SJCRH30 (cell line): ENCODE measurements at places on chromosomes 1 and 21. TPM values are rescaled to one million over a fixed set of nuclear protein-coding genes. Genes with fewer than 3 reads are reported as not detected.
A peak's percentile ranks its signal among the peaks of the same experiment; 100 is the strongest.

The LCE3E gene
- total RNA-seq: not detected in 2 replicates

The PRR9 gene
- not detected in 2 replicates for total RNA-seq

The PGLYRP3 gene
- not detected in 2 replicates for total RNA-seq

The TRIM45 gene
- 15.9 and 16.1 TPM in 2 replicates for total RNA-seq

DNA sequence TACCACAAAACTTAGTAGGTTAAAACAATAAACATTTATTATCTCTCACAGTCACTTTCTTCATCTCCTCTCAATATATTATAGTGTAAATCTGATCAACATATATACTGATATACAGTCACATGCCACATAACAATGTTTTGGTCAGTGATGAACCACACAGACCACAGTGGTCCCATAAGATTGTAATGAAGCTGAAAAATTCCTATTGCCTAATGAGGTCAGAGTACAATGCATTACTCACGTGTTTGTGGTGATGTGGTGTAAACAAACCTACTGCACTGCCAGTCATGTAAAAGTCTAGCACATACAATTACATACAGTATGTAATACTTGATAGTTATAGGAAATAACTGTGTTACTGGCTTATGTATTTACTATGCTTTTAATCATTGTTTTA, 30.1 kb downstream of the OLFML3 start:
- DNase-seq: peak; percentile 30

DNA sequence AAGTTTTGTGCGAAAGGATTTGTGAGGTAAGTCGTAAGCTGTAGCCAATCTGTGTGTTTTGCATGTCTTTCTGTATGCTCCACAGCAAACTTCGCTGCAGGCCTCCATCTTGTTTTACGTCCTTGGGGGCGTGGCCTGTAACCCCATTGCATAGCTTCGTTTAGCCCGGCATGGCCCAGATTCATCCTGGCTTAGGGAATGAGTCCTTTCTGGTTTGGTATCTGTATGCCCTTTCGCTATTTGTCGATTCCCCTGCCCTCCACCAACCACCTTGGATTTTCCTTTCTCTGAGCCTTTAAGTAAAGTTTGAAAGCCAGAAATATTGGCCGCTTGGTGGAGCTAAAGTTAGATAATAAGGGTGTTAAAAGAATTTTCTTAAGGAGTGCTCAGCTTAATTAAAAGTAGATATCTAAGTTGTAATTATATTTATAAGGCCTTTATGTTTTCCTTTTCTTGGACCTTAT, 1.1 kb downstream of the THEM4 start:
- DNase-seq: peak; percentile 12

DNA sequence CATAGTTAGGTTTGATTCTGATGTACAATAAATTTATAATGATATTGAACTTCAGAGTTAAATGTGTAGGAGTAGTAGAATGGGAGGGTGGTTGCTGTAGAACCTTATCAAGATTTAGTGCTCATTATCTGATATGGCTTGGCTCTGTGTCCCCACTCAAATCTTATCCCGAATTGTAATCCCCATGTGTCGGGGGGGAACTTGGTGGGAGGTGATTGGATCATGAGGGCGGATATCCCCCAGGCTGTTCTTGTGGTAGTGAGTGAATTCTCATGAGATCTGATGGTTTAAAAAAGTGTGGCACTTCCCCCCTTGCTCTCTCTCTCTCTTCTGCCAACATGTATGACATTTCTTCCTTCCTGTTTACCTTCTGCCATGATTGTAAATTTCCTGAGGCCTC, 265.5 kb downstream of the GRIK1 start:
- no peak for DNase-seq

- no peak for DNase-seq
Measured at GRCh38 chr1:227170361-227171166, 147.7 kb downstream of the CDC42BPA start.

- peak; percentile 47 for DNase-seq
Measured at GRCh38 chr1:111334169-111334568, 43.5 kb downstream of the CHIA start.

DNA sequence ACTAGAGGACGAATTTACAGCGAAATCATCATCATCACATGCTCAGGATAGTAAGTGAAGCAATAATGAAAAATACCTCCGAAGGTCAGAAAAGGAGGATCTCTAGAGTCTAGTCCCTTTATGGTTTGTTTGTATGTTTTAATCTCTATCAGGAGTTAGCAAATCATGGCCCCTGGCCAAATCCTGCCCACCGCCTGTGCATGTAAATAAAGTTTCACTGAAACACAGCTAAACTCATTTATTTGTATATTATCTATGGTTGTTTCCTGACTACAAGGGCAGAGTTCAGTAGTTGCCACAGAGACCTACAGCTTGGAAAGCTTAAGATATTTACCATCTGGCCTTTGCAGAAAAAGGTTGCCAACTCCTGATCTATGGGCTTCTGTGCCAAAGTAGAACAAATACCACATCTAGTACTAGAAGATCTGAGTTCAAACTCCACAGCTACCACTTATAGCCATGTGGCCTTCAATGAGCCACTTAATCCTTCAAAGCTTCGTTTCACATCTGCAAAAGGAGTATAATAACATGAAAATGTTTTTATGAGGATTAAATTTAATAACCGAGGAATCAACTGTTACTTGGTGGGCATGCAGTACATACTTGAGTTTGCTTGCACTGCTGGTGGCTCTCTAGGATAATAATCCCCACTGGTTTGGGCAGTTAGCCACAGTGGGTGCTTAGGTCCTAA, 94.0 kb upstream of the KIF26B start:
- DNase-seq: peak; percentile 72

- DNase-seq: no peak
Measured at GRCh38 chr1:5129746-5130355, 475.4 kb downstream of the AJAP1 start.

DNA sequence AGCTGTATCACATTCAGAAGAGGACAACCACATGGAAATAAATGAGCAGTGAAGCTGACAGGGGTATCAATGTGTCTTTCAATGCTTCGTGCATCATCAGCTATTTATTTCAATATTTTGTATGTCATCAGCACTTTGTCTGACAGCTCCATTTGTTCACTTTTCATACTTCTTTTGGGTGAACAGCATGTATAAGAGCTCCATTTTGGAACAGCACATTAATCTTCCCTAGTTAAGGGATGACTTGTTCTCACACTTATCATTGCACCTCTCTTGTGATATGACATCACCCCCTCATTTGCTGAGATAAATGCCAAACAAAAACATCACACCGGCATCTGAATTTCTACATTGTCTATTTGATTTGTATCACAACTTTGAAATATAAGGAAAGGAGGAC, 190.6 kb upstream of the SAMSN1 start:
- DNase-seq: no peak

DNA sequence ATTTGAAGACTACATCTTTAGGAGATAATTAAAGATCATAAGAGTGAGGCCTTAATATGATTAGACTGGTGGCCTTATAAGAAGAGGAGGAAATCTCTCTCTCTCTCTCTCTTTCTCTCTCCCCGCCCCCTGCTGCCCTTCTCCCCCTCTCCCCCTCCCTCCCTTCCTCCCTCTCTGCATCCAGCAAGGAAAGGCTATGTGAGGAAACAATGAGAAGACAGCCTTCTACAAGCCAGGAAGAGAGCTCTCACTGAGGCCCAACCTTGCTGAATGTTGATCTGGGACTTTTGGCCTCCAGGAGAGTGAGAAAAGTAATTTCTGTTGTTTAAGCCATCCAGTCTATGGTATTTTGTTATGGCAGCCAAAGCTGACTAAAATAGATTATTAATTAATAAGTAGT, 21.6 kb downstream of the FOXD3 start:
- no peak for DNase-seq

DNA sequence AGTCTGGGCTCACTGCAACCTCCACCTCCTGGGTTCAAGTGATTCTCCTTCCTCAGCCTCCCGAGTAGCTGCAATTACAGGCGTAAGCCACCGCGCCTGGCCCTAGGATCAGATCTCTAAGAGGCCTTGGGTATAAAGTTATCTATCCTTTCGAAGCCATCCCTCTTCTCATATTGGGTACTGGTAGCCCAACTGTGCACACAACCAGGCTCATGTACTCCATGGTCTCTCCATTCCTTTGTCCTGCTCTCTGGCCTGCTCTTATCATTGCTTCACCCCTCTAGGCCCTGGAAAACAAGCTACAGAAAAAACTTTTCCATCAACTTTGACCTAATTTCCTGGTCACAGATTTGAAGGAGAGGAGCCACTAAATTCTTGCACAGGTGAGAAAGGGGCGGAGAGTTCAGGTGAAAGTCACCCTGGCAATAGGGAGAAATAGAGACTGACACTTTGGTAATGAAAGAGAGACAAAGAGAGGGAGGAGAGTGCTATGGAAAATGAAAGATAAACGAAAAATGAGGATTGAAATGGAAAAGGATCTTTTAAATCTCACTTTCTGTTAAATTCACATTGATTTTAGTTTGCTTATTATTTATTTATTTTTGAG, 6.0 kb downstream of the TXNIP start:
- no peak for DNase-seq

DNA sequence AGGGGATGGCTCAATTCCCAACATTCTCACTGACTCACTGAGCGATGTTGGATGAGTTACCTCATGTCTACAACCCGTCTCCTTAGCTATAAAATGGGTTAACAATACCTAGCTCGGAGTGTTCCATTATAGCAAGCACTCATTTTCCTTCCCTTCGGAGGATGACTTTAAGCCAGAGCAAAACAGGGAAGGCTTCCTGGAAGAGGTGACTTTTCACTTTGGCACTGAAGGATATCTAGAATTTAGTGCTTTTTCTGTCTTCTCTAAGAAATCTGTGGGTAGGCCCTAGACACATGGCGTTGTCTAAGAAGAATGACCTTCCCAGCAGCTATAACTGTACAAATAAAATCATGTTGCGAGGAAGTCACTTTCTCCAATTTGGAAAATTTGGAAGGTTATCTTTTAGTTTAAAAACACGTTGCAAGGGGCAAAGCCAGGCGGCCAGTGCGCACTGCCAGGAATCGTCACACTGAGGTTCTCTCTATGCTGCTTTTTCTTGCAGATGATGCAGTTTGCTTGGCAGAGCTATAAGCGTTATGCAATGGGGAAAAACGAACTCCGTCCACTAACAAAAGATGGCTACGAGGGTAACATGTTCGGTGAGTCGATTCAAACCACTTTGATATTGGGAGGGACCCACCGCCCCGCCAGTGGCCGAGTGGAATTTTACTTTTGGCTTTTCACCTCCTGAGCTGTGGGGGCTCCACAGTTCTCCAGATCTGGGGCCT, 69.5 kb downstream of the MAN1C1 start:
- DNase-seq: no peak

GRCh38 chr1:62953633-62954032, 169.7 kb downstream of the ATG4C start:
- peak; percentile 81 for DNase-seq

DNA sequence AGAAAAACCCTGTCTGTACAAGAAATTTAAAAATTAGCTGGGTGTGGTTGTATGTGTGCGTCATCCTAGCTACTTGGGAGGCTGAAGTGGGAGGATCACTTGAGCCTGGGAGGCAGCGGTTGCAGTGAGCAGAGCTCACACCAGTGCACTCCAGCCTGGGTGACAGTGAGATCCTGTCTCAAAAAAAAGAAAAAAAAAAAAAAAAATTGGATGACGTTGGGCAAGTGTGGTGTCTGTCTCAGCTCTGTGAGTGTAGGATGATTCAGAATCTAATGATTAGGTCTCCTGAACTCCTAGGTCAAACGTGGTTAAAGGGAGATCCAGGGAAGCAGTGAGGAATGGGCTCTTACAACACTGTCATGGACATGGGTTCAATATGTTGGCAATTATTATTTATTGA, 435.9 kb downstream of the KIF26B start:
- DNase-seq: no peak

GRCh38 chr1:73839922-73840321, 358.1 kb downstream of the LRRIQ3 start:
- DNase-seq: peak; percentile 25

DNA sequence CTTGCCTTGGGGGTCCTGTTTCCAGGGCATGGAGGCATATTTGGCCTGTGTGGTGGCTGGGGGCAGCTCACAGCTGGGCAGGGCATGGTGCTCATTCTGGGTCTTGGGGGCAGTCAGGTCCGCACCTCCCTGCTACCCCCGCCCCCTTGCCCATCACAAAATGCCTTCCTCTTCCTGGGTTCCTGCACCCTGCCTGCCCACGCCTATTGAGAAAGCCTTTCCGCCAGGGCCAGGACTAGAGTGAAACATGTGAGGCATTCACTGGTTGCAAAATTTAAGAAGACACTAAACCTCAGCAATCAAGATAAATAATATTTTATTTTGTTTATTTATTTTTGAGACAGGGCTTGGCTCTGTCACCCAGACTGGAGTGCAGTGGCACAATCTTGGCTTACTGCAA, 19.7 kb downstream of the PTAFR start:
- DNase-seq: no peak

DNA sequence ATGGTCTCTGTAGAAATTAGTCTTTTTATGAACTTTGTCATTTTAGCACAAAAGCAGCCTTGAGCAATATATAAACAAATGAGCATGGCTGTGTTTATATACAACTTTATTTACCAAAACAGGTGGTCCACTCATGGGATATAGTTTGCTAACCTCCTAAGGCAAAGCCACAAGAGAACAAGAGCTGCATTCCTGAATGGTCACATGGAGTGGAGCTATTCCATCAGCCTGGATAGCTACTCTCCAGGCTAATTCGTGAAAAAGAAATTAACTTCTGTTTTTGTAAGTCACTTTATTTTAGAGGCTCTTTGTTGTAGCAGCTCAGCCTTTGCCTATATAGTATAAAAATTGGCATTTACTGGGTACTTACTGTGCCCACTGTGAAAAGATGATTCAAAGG, 163.3 kb upstream of the FAM78B start:
- DNase-seq: peak; percentile 32

DNA sequence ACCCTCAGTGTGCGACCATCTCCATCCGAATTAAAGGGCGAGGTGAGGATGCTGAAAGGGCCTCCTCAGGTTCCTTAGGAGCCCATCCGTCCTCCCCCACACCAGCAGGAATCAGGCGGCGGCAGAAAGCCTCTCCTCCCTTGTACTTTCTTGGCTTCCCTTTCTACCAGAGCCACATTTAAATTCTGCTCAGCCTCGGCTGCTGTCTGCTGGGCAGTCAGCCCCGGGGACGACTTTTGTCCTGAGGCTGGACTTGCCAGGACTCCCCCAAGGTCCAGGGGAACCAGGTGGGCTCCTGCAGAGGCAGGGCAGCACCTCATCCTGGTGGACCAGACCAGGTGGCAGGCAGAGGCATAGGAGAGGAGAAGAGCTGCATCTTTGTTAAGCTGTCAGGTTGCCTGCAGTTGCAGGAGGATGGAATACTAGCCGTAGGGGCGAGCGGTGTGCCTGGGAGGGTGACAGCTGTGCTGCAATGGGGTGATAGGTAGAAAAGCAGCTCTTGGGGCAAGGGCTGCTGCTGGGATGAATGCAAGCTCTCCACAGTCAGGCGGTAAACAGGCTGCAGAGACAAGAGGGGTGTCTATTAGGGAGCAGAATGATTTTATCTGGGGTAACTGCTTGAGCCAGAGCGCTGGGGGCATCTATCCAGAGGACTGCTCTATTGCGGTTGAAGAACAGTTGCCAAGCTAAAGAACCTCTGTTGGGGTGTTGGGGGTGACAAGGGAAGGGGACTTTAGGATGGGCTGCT, 46.2 kb upstream of the WASF2 start:
- no peak for DNase-seq

- no peak for DNase-seq
Measured at GRCh38 chr1:48203287-48203900, 19.1 kb upstream of the SLC5A9 start.

GRCh38 chr1:112954945-112955772, 837 bp downstream of the SLC16A1 start:
- peak; percentile 81 for DNase-seq

- DNase-seq: no peak
Measured at GRCh38 chr1:86430376-86430775, 6.4 kb downstream of the CLCA2 start.
